ENCODE measurements at places on chromosomes 13 and 19.

- H3K4me1 ChIP-seq, result no peaks in the 10 kb centered on the region
- DNase-seq, result no peak
- H3K4me3 ChIP-seq, result no peak overlapping the region
- H3K27ac ChIP-seq, result no peak overlapping the region
Measured at GRCh38 chr13:33345842-33346241, 60.3 kb upstream of the STARD13 start.

GRCh38 chr19:35693422-35693821 is 10.9 kb upstream of the ZBTB32 start:
- H3K27ac ChIP-seq, result no peak overlapping the region
- H3K4me1 ChIP-seq, result no peaks in the 10 kb centered on the region
- no peaks in the 10 kb centered on the region for H3K36me3 ChIP-seq

- no peaks in the 10 kb centered on the region for H3K27me3 ChIP-seq
- H3K4me3 ChIP-seq, result no peak overlapping the region
Measured at GRCh38 chr13:111322001-111322915, 1.8 kb downstream of the TEX29 start.

DNA sequence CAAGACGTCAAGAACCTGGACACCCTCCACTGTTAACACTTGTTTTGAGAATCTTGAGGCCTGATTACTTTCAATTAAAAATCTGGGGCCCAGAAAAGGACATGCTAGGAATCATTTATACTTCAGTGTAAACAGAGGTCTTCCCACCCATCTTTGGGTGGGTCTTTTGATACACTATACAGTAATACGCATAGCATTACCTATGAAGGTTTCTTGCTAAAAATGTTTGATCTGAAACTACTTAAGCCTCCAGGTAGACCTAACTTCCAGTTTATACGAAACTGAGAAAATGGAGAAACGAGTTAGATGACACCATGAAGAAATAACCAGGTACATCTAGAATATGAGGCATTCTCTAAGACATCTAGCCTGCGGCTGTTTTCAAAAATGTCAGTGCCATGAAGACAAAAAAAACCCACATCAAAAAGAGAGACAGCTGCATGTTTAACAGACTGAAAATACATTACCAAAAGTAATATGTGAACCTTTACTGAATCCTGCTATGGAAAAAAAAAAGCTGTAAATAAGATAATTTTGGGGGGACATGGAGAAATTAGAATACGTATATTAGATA is 36.6 kb downstream of the TGDS start:
- DNase-seq, result no peak
- H3K4me1 ChIP-seq, result peaks cover 23% of the 10 kb centered on the region
- H3K4me3 ChIP-seq, result peak overlapping the region; percentile 12
- H3K36me3 ChIP-seq, result no peaks in the 10 kb centered on the region
- H3K27me3 ChIP-seq, result no peaks in the 10 kb centered on the region
- no peak overlapping the region for H3K27ac ChIP-seq

- H3K4me1 ChIP-seq, result peaks cover 60% of the 10 kb centered on the region
- no peak for DNase-seq
- H3K36me3 ChIP-seq, result no peaks in the 10 kb centered on the region
- no peaks in the 10 kb centered on the region for H3K27me3 ChIP-seq
- no peak overlapping the region for H3K4me3 ChIP-seq
Measured at GRCh38 chr13:99041337-99041736, 63.5 kb upstream of the DOCK9 start.

DNA sequence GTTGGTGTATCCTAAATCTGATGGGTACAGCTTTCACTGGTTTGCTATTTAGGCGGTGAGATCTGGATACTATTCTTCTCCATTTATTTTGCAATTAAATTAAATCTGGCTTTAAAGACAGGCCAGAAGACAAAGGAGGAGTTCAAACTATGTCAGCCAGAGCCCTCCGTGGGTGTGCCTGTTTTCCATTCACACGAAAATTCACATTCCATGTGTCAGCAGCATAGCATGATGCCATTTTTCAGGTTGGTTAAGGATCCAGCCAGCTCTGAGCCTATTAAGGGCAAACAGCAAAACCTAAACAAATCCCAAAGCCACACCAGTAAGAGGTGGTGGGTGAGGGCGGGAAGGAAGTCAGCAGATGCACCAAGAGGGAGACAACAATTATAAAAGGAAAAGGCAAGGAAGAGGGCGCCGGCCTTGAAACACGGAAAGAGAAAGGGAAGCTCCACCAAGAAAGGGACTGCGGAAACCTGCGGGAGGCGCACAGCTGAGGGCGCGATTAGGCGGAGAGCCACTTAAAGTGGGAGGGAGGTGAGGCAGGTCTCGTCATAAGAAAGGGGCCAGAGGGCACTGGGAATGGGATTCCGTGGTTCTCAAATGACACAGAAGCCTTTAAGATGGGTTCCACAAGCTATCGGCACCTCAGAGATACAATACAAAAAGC is 43.0 kb downstream of the CARS2 start:
- H3K4me1 ChIP-seq, result peaks cover 5% of the 10 kb centered on the region
- no peak overlapping the region for H3K4me3 ChIP-seq
- DNase-seq, result no peak

- no peaks in the 10 kb centered on the region for H3K36me3 ChIP-seq
- H3K27me3 ChIP-seq, result peaks cover 18% of the 10 kb centered on the region
- no peaks in the 10 kb centered on the region for H3K4me1 ChIP-seq
- no peak for DNase-seq
Measured at GRCh38 chr19:17966550-17967256, at the start of gene KCNN1. Gene KCNN1, plus strand, starts transcription at chr19:17967107. Its CDS starts 6,782 bp downstream, at chr19:17973889.

DNA sequence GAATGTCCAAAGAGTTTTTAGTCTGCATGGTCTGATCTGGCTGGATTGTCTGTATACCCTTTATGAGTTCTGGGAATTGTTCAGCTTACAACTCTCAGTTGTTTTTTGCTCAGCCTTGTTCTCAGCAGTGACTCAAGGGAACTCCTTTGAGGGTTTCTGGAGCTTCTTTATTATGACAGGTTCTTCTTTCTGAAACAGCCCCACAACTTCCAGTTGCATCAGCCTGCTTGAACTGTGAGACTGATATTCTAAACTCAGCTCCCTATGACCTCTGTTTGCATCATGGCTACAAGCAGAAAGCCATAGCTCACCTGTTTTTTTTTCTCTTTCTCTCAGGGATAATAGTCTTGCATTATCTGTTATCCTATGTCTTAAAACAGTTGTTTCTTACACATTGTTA is 85.0 kb downstream of the TDRD3 start:
- H3K27ac ChIP-seq, result no peak overlapping the region
- no peaks in the 10 kb centered on the region for H3K4me1 ChIP-seq
- no peak for DNase-seq
- H3K4me3 ChIP-seq, result no peak overlapping the region
- no peaks in the 10 kb centered on the region for H3K27me3 ChIP-seq
- H3K36me3 ChIP-seq, result peaks cover 3% of the 10 kb centered on the region

GRCh38 chr13:40116008-40116407 is 460.5 kb downstream of the COG6 start:
- peaks cover 5% of the 10 kb centered on the region for H3K4me1 ChIP-seq
- no peaks in the 10 kb centered on the region for H3K36me3 ChIP-seq
- no peak overlapping the region for H3K4me3 ChIP-seq

DNA sequence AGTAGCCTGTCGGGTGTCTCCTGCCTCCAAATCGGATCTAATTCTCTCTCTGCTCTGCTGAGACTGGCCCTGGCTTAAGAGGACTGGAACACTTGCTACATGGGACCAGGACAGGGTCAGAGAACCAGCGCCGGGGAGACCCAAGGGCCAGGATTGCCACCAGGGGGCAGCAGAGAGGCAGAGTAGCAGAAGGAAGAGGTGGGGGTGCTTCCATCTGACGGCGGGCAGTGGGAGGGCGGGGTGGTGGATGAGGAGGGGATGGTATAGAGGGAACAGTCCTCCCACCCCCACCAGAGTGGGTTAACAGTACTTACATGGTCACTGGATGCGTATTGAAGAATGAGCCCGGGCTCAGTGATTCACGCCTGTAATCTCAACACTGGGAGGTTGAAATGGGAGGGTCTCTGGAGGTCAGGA is 11.9 kb downstream of the SELENOW start:
- no peaks in the 10 kb centered on the region for H3K36me3 ChIP-seq
- no peaks in the 10 kb centered on the region for H3K27me3 ChIP-seq
- no peak overlapping the region for H3K4me3 ChIP-seq
- no peaks in the 10 kb centered on the region for H3K4me1 ChIP-seq
- DNase-seq, result peak; percentile 85
- H3K27ac ChIP-seq, result no peak overlapping the region

- H3K27me3 ChIP-seq, result no peaks in the 10 kb centered on the region
- no peaks in the 10 kb centered on the region for H3K4me1 ChIP-seq
- H3K36me3 ChIP-seq, result no peaks in the 10 kb centered on the region
Measured at GRCh38 chr13:27379694-27380641, 44.5 kb upstream of the GTF3A start.

- peaks cover 29% of the 10 kb centered on the region for H3K36me3 ChIP-seq
- H3K4me3 ChIP-seq, result no peak overlapping the region
- no peak overlapping the region for H3K27ac ChIP-seq
- no peak for DNase-seq
- H3K4me1 ChIP-seq, result peaks cover 5% of the 10 kb centered on the region
Measured at GRCh38 chr19:54355675-54356074, 9.1 kb downstream of the LAIR1 start.

DNA sequence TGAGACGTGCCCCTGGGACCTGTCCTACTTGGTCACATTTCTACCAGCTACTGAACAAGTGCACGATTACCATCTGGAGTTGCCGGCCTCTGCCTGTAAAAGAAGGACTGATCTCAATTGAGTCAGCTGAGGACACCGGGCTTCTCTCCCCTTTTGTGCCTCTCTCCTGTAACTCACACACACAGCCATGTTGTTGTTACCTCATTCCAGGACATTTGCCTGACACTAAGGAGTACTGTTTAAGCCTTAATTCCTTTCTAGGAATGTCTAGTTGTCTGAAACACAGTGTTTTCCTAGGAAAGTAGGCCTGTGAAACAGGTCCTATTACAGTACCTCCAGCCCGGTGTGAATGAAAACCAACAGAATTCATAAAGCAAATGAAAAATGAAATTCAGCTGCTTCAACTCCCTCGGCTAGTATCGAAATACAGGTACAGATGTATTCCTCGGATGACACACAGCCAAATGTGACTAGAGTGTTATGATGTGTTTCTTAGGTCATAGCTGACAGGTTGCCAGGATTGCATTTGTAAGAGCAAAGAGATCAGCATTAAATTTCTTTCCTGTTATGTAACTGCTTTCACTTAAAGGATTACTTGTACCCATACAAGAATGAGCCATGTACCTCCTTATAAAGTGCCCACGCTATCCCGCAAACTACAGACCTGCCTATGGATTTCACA is 152.0 kb upstream of the IRS2 start:
- no peak for DNase-seq
- H3K36me3 ChIP-seq, result no peaks in the 10 kb centered on the region
- no peak overlapping the region for H3K27ac ChIP-seq
- H3K27me3 ChIP-seq, result no peaks in the 10 kb centered on the region

GRCh38 chr19:41323023-41323422 is 13.1 kb downstream of the CCDC97 start:
- no peak overlapping the region for H3K4me3 ChIP-seq
- DNase-seq, result no peak
- H3K27me3 ChIP-seq, result no peaks in the 10 kb centered on the region
- peaks cover 19% of the 10 kb centered on the region for H3K36me3 ChIP-seq
- peak overlapping the region; percentile 79 for H3K27ac ChIP-seq
- H3K4me1 ChIP-seq, result peaks cover 35% of the 10 kb centered on the region

DNA sequence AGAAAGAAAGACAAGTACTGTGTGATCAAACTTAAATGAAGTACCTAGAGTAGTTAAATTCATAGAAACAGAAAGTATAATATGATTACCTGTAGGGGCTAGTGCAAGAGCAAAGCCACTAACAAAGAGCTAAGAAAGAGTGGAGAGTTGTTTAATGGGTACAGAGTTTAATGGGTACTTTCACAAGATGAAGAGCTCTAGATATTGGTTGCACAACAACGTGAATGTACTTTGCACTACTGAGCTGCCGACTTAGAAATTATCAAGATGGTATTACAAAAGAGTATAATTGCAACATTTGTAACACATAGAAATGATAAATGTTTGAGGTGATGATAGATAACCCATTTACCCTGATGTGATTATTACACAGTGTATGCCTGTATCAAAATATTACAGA is 140.3 kb upstream of the GPC6 start:
- H3K27ac ChIP-seq, result no peak overlapping the region
- no peak overlapping the region for H3K4me3 ChIP-seq
- no peaks in the 10 kb centered on the region for H3K4me1 ChIP-seq
- no peaks in the 10 kb centered on the region for H3K36me3 ChIP-seq

- H3K36me3 ChIP-seq, result no peaks in the 10 kb centered on the region
- H3K27ac ChIP-seq, result no peak overlapping the region
- H3K4me1 ChIP-seq, result no peaks in the 10 kb centered on the region
- no peaks in the 10 kb centered on the region for H3K27me3 ChIP-seq
Measured at GRCh38 chr13:67538906-67539305, 308.8 kb upstream of the PCDH9 start.

GRCh38 chr13:112893570-112894422 is 75.2 kb upstream of the MCF2L start:
- no peaks in the 10 kb centered on the region for H3K36me3 ChIP-seq
- H3K4me3 ChIP-seq, result no peak overlapping the region
- peaks cover 11% of the 10 kb centered on the region for H3K27me3 ChIP-seq
- peaks cover 8% of the 10 kb centered on the region for H3K4me1 ChIP-seq
- DNase-seq, result peak; percentile 13

All from CD8-positive, alpha-beta memory T cell (primary cell).